ENCODE measurements at places on chromosomes 2 and 18.

- DNase-seq: no peak
These were observed 253.3 kb downstream of the EXOC6B start for GRCh38 chr2:72572501-72572900.

- DNase-seq: no peak
These were observed 48.6 kb upstream of the RPL31 start for GRCh38 chr2:100953406-100954043.

DNA sequence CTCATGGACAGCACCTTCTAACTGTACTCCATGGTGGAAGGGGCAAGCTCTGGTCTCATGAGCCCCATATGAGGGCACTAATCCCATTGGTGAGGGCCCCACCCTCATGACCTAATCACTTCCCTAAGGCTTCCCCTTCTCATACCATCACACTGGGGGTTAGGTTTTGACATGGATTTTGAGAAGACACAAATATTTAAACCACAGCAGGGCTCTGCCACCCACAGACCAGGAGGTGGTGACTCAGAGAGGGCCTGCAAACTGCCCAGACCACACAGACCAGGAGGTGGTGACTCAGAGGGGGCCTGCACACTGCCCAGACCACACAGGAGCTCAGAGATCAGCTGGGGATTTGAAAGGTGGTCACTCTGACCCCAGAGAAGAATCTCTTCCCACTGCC lies 222.0 kb downstream of the KLHL29 start:
- DNase-seq: no peak

GRCh38 chr2:196168181-196168580 lies 3.2 kb downstream of the STK17B start:
- no peak for DNase-seq

DNA sequence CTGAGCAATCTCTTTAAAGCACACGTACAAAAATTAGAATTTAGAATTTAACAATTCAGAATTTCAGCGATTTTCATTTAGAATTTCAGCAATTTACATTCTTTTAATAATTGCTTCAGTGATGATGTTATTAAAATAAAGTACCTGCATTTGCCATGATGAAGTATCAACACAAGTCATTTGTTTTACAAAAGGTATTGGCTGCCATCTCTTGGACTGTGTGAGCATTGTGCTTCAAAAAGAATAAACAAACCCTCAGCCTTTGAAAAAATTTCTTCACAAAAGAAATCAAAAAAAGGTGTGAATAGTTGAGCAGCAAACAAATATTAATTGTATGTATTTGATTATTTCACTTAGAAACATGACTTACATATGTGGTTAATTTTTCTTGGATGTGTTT lies 27.1 kb upstream of the ZC3H15 start:
- DNase-seq: peak; percentile 51

DNA sequence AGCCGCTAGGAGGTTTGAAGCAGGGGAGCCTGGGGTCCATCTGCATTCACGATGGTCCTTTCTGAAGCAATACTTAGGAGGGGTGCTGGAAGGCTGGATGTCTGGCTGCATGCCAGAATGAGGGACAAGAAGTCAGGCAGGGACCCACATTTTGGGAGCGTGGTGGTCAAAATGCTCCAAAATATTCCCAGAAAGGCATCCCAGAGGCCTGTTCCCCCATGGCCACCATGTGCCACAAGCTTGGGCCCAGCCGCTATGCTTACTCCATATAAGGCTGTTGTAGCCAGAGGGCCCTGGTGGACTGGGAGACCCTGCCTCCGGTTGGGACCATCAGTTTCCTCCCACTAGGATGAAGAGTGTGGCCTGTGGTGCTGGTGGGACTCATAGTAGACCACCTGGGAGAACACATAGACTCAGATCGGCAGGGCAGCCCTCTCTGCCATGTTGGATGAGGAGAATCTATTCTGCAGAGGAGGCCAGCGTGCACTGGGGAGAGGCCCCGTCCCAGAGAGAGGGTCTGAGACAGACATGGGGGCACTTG lies 3.6 kb upstream of the PROM2 start:
- DNase-seq: no peak

DNA sequence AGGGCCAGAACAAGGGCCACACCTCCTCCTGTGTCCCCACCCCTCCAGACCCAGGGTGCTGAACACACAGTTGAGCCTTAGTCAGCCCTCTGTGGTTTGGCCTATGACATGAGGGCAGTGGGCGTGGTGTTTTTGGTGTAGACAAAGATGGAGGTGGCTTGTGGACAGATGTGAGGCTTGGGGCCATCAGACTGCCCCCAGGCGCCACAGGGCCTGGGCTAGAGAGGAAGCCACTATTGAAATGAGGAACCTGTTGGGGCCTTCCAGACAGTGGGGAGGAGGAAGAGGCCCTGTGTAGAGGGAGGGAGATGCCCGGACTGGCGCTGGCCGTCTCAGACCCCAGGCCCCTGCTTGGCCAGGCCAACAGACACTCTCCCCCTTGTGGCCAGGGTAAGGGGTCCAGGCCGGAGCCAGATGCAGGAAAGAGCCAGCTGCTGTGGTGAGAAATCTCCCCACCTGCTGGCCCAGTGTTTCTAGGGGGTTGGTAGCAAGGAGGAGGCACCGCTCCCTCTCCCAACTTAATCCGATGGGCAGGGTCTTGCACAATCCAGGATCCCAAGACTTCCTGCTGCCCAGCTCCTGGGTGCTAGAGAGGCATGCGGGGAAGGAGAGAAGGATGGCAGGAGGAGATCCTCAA lies 53.8 kb downstream of the SMAD7 start:
- no peak for DNase-seq

DNA sequence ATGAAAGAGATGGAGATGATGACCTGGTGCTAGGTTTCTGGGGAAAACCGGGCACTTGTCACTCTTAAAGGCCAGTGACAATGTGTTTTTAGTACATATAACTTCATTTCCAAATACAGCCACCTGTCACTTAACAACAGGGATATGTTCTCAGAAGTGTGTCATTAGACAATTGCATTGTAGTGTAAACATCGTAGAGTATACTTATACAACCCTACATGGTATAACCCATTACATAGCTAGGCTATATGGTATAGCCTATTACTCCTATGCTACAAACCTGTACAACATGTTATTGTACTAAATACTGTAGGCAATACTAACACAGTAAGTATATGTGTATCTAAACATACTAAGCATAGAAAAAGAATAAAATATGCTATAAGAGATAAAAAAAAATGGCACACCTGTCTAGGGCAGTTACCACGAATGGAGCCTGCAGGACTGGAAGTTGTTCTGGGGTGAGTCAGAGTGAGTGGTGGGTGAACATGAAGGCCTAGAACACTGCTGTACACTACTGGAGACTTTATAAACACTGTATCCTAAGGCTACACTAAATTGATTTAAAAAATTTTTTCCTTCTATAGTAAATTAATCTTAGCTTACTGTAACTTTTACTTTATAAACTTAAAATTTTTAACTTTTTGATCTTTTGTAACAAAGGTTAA lies 123.2 kb downstream of the THADA start:
- DNase-seq: no peak

- DNase-seq: no peak
These were observed 54.5 kb downstream of the ACSL3 start for GRCh38 chr2:222915092-222915957.

GRCh38 chr2:15834381-15835031 lies 105.8 kb upstream of the MYCN start:
- no peak for DNase-seq

- DNase-seq: no peak
These were observed 84.7 kb downstream of the NFATC1 start for GRCh38 chr18:79480171-79481045.

- peak; percentile 78 for DNase-seq
These were observed 38.7 kb downstream of the SCG2 start for GRCh38 chr2:223563462-223563861.

DNA sequence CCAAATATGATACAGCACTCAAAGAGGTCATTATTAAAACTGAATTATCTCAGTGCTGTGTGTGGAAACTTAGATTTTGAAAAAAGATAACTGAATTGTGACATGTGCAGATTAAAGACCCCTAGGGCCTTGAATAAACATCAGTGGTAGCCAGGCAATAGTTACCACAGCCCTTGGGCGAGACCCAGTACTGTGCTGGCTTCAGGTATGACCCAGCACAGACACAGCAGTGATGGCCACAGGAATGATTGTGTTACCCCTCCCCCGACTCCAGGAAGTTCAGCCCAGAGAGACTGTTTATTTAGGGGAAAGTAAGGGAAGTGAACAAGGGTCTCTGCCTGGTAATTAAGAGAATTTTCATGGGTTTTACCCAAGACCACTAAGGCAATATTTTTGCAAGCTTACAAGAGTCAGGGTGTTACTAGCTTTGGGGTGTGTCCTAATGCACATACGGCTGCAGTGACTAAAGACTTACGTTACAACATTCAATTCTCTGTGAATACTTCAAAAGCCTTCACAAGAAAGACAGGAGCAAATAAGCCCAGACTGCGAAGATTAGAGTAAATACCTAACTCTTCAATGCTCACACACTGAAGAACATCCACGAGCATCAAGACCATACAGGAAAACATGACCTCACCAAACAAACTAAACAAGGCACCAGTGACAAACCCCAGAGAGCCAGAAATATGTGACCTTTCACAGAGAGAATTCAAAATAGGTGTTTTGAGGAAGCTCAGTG lies 28.2 kb upstream of the ITGAV start:
- no peak for DNase-seq

GRCh38 chr18:35352778-35353177 lies 8.6 kb upstream of the ZNF24 start:
- no peak for DNase-seq

DNA sequence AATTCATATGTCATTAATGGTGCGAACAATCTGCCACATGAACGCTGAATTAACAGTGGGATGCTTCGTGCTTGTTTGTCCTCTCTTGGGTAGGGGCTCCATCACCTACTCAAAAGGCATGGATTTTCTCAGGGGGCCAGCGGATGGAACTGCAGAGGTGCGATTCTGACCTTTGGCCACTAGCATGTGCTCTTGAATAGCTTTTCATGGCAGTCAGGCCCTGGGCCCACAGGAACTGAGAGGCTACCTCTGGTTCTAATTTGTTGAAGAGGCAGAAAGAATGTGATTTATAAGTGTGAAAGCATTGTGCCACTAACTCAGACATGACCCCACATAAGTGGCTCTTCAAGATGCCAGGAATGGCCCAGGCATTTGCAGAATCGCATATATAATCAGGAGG lies 283.2 kb downstream of the INSIG2 start:
- DNase-seq: no peak

GRCh38 chr2:111091811-111092211 lies 28.9 kb upstream of the BCL2L11 start:
- DNase-seq: no peak

- no peak for DNase-seq
These were observed 103.3 kb downstream of the ALK start for GRCh38 chr2:29817801-29818680.

- no peak for DNase-seq
These were observed 50.8 kb downstream of the KCNIP3 start for GRCh38 chr2:95347681-95348608.

DNA sequence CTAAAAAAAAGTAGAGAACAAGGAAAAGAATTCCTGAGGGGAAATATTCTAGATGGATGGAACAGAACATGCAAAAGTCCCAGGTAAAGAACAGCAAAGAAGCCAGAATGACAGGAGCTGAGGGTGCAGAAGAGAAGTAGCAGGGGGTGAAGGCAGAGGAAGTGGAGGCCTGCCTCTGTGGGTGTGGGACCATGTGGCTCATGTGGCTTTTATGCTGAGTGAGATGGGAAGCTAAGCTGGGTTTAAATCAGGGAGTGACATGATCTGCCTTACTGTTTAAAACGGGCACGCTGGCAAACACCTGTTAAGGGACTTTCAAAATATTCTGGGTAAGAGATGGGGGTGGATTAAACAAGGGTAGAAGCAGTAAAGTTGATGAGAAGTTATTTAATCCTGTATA lies 40.0 kb downstream of the GKN2 start:
- no peak for DNase-seq

GRCh38 chr2:175855794-175856453 lies 146.1 kb downstream of the LNPK start:
- DNase-seq: no peak

DNA sequence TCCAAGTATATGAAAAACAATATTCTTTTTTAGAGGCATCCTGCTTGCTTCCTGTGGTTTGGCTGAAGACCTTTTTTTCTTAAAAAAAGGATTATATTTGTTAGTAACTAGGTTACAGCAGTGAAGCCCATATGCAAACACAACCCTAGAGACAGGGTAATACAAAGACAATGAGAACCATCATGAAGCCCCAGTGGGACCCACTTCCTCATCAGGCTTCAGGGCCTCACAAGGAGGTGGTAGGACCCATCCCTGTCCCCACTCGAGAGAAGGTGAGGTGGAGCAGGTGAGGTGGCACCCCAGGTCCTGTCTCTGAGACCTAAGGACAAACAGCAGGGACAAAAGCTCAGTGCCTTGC lies 80.3 kb downstream of the EDAR start:
- no peak for DNase-seq

GRCh38 chr2:95344656-95345055 lies 47.5 kb downstream of the KCNIP3 start:
- no peak for DNase-seq

DNA sequence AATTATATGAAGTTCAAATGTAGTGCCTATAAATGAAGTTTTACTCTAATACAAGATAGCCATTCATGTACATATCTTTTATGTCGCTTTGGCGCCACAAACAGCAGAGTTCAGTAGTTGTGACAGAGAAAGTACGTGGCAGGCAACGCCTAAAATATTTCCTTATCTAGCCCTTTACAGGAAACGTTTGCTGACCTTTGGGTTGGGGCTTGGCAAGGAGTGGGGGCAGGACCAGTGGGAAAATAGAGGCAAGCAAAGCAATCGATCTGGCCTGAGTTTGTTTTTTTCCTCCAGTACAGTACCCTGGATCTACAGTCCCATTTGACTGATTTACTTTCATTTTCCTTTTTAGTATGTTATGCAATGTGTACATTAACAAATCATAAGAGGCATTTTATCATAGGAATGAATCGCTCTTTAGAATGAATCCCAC lies 13.1 kb downstream of the CCDC68 start:
- no peak for DNase-seq

DNA sequence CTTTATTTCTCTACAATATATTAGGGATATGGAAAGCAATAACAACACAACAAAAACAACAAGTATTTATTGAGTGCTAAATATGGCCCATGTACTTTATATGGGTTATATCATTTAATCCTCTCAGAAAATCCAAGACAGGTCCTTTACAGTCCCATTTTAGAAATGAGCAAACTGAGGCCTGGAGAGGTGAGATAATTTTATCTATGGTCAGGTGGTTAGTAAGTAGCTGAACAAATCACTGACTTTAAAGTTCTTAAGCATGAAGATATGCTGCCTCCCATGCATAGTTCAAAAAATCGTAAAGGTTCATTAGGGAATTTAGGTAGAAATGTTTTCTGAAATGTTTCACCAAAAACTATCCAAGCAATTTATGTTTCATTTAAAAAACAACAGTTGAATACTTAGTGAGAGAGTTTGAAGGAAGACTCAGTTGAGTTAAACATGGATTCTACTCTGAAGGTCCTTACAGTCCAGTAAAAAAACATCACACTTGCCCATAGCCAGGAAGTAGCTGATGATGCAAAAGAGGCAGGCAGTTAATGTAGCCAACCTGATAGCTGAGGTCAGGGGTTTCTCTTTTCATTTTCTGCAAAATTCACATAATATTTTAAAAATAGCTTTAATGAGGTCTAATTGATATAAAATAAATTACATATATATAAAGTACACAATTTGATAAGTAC lies 7.6 kb upstream of the NFE2L2 start:
- no peak for DNase-seq
